ENCODE measurements at places on chromosomes 12 and 14. TPM values are rescaled to one million over a fixed set of nuclear protein-coding genes. Genes with fewer than 3 reads are reported as not detected.

- peak; percentile 99 for DNase-seq
- no peaks in the 10 kb centered on the region for H3K4me1 ChIP-seq
Measured at GRCh38 chr12:47377414-47378221, 297.9 kb upstream of the AMIGO2 start.

DNA sequence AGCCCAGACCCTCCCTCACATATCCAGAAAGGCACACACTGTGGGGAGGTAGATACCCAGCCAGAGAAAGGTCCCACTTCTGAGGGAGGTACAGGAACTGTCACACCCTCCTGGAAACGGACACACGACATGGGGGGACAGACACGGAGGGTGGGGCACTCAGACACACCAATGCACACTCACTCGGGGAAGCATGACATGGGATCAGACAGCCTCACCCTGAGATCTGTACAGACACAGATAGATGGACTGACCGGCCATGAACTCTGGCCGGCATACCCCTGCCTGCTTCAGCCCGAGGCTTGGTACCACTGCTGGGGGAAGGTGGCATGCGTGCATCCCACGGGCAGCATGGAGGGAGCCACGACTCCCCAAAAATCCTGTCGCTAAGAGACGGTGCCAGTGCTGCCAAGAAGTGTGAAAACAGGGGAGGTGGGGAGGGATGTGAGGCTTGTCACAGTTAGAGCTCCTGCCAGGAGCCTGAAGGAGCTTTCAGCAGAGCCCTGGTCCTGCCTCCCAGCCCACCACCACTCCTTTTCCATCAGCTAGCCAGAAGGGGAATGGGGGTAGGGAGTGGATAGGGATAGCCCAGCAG lies 571 bp downstream of the CPNE6 start:
- H3K4me3 ChIP-seq = no peak overlapping the region
- no peak for DNase-seq
- H3K27ac ChIP-seq = no peak overlapping the region
- no peaks in the 10 kb centered on the region for H3K36me3 ChIP-seq

The ACVR1B gene
- 15.0 TPM for total RNA-seq

The CIDEB gene
- 18.6 TPM for total RNA-seq

- no peaks in the 10 kb centered on the region for H3K4me1 ChIP-seq
- no peak for DNase-seq
- no peaks in the 10 kb centered on the region for H3K36me3 ChIP-seq
- H3K27me3 ChIP-seq = no peaks in the 10 kb centered on the region
- H3K27ac ChIP-seq = peak overlapping the region; percentile 46
Measured at GRCh38 chr12:93838193-93838592, 161.0 kb downstream of the CRADD start.

The PMEL gene
- total RNA-seq = 2.9 TPM

DNA sequence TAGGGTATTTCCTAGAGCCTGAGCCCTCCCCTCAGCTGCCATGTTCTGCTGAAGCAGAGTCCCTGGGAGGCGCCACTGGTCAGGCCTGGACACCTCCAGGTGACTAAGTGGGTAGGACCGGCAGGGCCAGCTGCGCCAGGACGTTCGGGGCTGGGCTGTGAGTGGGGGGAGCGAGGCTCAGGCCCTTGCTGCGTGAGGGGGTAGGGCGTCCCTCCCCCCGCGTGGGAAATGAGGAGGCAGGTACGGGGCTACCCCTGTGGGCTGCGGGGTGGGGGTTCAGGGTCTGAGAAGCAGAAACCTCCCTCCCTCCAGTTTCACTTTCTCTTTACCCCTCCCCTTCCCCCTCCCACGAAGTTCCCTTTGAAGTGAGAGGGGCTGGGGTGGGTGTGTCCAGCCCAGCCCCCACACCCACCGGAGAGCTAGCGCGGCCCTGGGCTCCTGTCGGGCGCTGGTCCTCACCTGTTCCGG lies 22.1 kb upstream of the KIF26A start:
- no peak overlapping the region for H3K27ac ChIP-seq
- H3K36me3 ChIP-seq = no peaks in the 10 kb centered on the region
- H3K4me1 ChIP-seq = no peaks in the 10 kb centered on the region
- DNase-seq = peak; percentile 12

GRCh38 chr12:62127516-62127915 lies 132.7 kb upstream of the USP15 start:
- H3K36me3 ChIP-seq = no peaks in the 10 kb centered on the region
- H3K27ac ChIP-seq = no peak overlapping the region
- no peak for DNase-seq
- H3K27me3 ChIP-seq = no peaks in the 10 kb centered on the region
- H3K4me3 ChIP-seq = no peak overlapping the region

GRCh38 chr12:94566345-94566744 lies 84.0 kb downstream of the TMCC3 start:
- no peaks in the 10 kb centered on the region for H3K4me1 ChIP-seq
- no peaks in the 10 kb centered on the region for H3K36me3 ChIP-seq
- H3K27ac ChIP-seq = no peak overlapping the region
- no peak overlapping the region for H3K4me3 ChIP-seq

- no peak for DNase-seq
- peak overlapping the region; percentile 98 for H3K4me3 ChIP-seq
- H3K27ac ChIP-seq = peak overlapping the region; percentile 95
- no peaks in the 10 kb centered on the region for H3K4me1 ChIP-seq
Measured at GRCh38 chr14:59483363-59483762, 845 bp downstream of the L3HYPDH start.

- H3K4me3 ChIP-seq = no peak overlapping the region
- DNase-seq = no peak
- no peaks in the 10 kb centered on the region for H3K36me3 ChIP-seq
- peak overlapping the region; percentile 66 for H3K27ac ChIP-seq
Measured at GRCh38 chr12:54428050-54429013, 9.3 kb upstream of the ITGA5 start.

- no peak overlapping the region for H3K4me3 ChIP-seq
- DNase-seq = no peak
- no peaks in the 10 kb centered on the region for H3K36me3 ChIP-seq
- no peak overlapping the region for H3K27ac ChIP-seq
Measured at GRCh38 chr14:76708771-76709170, 52.5 kb upstream of the VASH1 start.

The KCNJ8 gene
- 19.0 TPM for total RNA-seq

- no peaks in the 10 kb centered on the region for H3K27me3 ChIP-seq
- no peaks in the 10 kb centered on the region for H3K4me1 ChIP-seq
- H3K27ac ChIP-seq = no peak overlapping the region
- no peaks in the 10 kb centered on the region for H3K36me3 ChIP-seq
- DNase-seq = no peak
Measured at GRCh38 chr12:101165319-101165718, 44.7 kb downstream of the SLC5A8 start.

DNA sequence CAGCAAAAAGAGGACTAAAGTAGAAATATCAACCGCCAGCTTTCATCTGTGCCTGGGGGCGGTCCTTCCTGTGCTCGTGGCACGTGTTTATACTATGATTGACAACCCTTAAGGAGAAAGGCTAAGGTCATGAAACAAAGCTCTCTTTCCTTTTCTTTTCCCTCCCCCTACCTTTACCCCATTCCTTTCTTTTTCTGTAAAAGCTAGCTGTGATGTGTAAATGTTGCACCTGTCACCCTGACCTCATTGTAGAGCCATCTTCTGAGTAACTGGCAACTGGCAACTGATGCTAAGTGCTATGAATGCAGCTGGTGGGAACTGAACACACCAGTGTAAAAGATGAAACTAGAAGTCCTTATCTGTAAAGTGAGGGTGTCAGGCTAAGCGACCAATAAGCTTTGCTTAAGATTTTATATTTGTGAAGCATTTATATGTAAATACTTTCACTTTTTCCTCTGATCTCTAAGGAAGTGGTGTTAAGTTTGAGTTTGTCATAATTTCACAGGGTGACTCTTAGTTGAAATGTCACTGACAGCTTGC lies 102.8 kb upstream of the BCAT1 start:
- H3K27me3 ChIP-seq = no peaks in the 10 kb centered on the region
- H3K36me3 ChIP-seq = no peaks in the 10 kb centered on the region
- DNase-seq = no peak
- no peaks in the 10 kb centered on the region for H3K4me1 ChIP-seq
- H3K27ac ChIP-seq = no peak overlapping the region
- H3K4me3 ChIP-seq = no peak overlapping the region

- no peaks in the 10 kb centered on the region for H3K4me1 ChIP-seq
- no peaks in the 10 kb centered on the region for H3K27me3 ChIP-seq
- H3K27ac ChIP-seq = peak overlapping the region; percentile 68
Measured at GRCh38 chr14:34699873-34700621, 14.3 kb downstream of the CFL2 start.

- H3K36me3 ChIP-seq = no peaks in the 10 kb centered on the region
- no peak overlapping the region for H3K4me3 ChIP-seq
- no peaks in the 10 kb centered on the region for H3K27me3 ChIP-seq
- no peak overlapping the region for H3K27ac ChIP-seq
- no peaks in the 10 kb centered on the region for H3K4me1 ChIP-seq
- DNase-seq = no peak
Measured at GRCh38 chr14:91381801-91382670, 35.6 kb downstream of the CCDC88C start.

The SDR9C7 gene
- total RNA-seq = not detected

The ATF1 gene
- total RNA-seq = 54.2 TPM

GRCh38 chr14:106844608-106845285 lies 1318.4 kb downstream of the TMEM121 start:
- no peaks in the 10 kb centered on the region for H3K36me3 ChIP-seq
- DNase-seq = peak; percentile 69
- no peaks in the 10 kb centered on the region for H3K4me1 ChIP-seq
- H3K27ac ChIP-seq = peak overlapping the region; percentile 81

The SPTB gene
- total RNA-seq = 1.0 TPM

The KCNMB4 gene
- total RNA-seq = 2.9 TPM

DNA sequence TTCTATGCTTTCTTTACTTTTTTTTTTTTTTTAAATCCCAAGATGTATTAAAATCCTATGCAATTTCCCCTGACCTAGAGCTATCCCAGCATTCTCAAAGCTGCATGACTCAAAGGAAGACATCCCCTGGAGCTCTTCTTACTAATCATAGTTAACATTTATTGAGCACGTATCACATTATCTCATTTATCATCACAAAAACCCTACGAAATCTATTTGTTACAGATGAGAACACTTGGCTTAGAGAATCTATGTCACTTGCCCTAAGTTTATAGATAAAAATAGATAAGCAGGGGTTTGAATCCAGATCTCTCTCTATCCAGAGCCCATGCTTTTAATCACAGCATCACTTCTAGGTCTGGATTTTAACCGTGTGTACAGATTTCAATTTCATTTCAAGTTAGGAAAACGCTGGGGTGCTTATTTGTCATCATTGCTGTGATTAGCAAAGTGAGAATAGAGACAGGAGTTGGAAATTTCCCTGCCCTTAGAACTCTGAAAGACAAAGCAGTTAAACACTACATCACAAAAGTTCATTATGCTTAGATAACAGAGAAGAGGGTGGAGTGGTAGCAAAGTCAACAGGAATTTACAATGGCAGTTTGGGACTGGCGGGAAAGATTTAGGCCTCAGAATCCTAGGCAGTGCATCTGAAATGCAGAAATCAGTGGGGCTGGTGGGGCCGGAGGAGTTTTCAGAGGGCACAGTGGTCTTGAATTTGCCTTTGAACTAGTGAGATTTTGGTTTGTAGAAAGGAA lies 177.7 kb upstream of the FRMD6 start:
- H3K4me1 ChIP-seq = no peaks in the 10 kb centered on the region
- no peaks in the 10 kb centered on the region for H3K27me3 ChIP-seq
- DNase-seq = no peak
- H3K27ac ChIP-seq = no peak overlapping the region
- no peak overlapping the region for H3K4me3 ChIP-seq

- no peak for DNase-seq
- no peaks in the 10 kb centered on the region for H3K36me3 ChIP-seq
- H3K4me3 ChIP-seq = no peak overlapping the region
- no peak overlapping the region for H3K27ac ChIP-seq
- no peaks in the 10 kb centered on the region for H3K27me3 ChIP-seq
- H3K4me1 ChIP-seq = no peaks in the 10 kb centered on the region
Measured at GRCh38 chr12:98188650-98189077, 326.7 kb upstream of the TMPO start.

The POU6F1 gene
- total RNA-seq = 60.6 TPM

The ACOT2 gene
- 48.8 TPM for total RNA-seq

DNA sequence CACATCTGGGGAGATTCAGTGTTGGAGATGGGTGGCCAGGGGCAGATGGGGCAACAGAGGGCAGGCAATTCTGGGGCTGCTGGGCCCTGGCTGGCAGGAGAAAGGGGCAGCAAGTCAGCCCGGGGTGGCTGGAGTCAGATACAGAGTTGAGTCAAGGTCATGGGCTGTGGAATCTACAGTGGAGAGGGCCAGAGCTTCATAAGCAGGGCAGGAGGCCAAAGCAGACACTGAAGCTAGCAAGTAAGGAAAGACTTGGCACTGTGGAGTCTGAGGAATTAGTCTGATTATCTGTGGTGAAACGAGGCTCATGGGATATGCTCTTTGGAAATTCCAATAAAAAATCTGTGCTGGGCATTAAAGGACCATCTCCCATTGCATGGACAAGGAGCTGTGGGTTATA lies 95.5 kb downstream of the TMX1 start:
- no peak overlapping the region for H3K4me3 ChIP-seq
- peak; percentile 45 for DNase-seq
- peaks cover 13% of the 10 kb centered on the region for H3K4me1 ChIP-seq
- no peaks in the 10 kb centered on the region for H3K27me3 ChIP-seq

- H3K4me1 ChIP-seq = no peaks in the 10 kb centered on the region
- no peaks in the 10 kb centered on the region for H3K27me3 ChIP-seq
- H3K27ac ChIP-seq = no peak overlapping the region
- DNase-seq = no peak
Measured at GRCh38 chr12:108055141-108055540, 73.9 kb upstream of the WSCD2 start.

The CCND2 gene
- 128 TPM for total RNA-seq

DNA sequence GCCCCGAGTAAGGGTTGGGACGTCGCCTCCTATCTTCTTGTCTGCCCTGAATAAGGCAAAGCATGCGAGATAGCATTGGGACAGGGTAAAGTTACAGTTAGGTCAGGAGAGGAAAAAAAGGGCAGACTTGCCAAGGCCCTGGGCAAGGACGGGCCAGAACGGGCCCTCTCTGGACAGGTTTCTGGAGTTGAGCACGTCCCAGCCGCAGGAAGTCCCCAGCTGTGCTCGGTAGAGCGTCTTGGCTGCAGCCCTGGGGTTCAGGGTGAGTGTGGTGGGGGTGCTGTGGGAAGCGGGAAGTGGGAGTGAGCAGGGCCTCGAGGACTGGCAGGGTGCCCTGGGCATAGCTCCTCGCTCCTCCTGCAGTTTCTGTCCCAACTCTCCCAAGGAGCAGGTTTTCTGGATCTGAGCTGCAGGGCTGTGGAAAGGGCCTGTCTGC lies 5.4 kb downstream of the RPS6KL1 start:
- no peak overlapping the region for H3K4me3 ChIP-seq
- peak overlapping the region; percentile 51 for H3K27ac ChIP-seq
- no peaks in the 10 kb centered on the region for H3K27me3 ChIP-seq
- peak; percentile 67 for DNase-seq
- no peaks in the 10 kb centered on the region for H3K36me3 ChIP-seq

Measured in uterus (tissue), 4 donors.